ENCODE measurements at places on chromosomes 4 and X. TPM values are rescaled to one million over a fixed set of nuclear protein-coding genes. Genes with fewer than 3 reads are reported as not detected.

The SUPT20HL1 gene
- 0.04 TPM for total RNA-seq

The SMIM10L2A gene
- 17.2 TPM for total RNA-seq

The CENPU gene
- 8.7 TPM for total RNA-seq

The WDR17 gene
- total RNA-seq, result 0.95 TPM

The PCSK1N gene
- 8.5 TPM for total RNA-seq

The JCHAIN gene
- not detected for total RNA-seq

The AADAT gene
- 10.2 TPM for total RNA-seq

The KIT gene
- 1.4 TPM for total RNA-seq

- no peaks in the 10 kb centered on the region for H3K27me3 ChIP-seq
- H3K27ac ChIP-seq, result no peak overlapping the region
- H3K4me3 ChIP-seq, result no peak overlapping the region
- no peaks in the 10 kb centered on the region for H3K36me3 ChIP-seq
- DNase-seq, result no peak
Observed at GRCh38 chr4:53559021-53559620, 32.2 kb downstream of the LNX1 start.

- peaks cover 16% of the 10 kb centered on the region for H3K4me1 ChIP-seq
- no peak overlapping the region for H3K27ac ChIP-seq
- no peak overlapping the region for H3K4me3 ChIP-seq
- H3K36me3 ChIP-seq, result no peaks in the 10 kb centered on the region
- DNase-seq, result no peak
Observed at GRCh38 chr4:24131954-24132673, 242.3 kb upstream of the PPARGC1A start.

GRCh38 chrX:11793734-11794133 is 35.7 kb downstream of the MSL3 start:
- no peaks in the 10 kb centered on the region for H3K4me1 ChIP-seq
- no peaks in the 10 kb centered on the region for H3K27me3 ChIP-seq
- no peak overlapping the region for H3K27ac ChIP-seq
- H3K36me3 ChIP-seq, result no peaks in the 10 kb centered on the region
- DNase-seq, result no peak

DNA sequence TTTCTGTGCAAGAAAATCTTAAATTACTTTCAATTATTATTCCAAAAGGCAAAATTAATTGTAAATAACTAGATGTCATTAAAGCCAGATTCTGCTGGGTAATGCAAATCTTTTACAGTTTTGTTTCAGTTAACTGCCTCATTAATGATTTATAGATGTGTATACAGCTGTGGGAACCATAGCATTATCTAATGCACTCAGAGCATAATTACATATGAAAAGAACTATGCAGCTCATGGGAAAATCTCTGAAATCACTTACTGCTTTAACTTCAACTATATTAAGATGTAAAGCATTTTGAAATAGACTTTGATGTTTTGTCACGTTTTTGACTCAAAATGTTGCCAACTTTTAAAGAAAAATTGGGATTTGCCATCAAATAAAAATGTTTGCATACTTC is 630.3 kb upstream of the KLHL4 start:
- DNase-seq, result no peak
- H3K4me3 ChIP-seq, result no peak overlapping the region
- no peaks in the 10 kb centered on the region for H3K36me3 ChIP-seq

- H3K27ac ChIP-seq, result no peak overlapping the region
- no peaks in the 10 kb centered on the region for H3K4me1 ChIP-seq
- H3K4me3 ChIP-seq, result no peak overlapping the region
- DNase-seq, result no peak
- no peaks in the 10 kb centered on the region for H3K36me3 ChIP-seq
Observed at GRCh38 chr4:14478504-14478903, 523.8 kb upstream of the CPEB2 start.

- no peak overlapping the region for H3K4me3 ChIP-seq
- no peak for DNase-seq
- H3K36me3 ChIP-seq, result no peaks in the 10 kb centered on the region
- no peaks in the 10 kb centered on the region for H3K27me3 ChIP-seq
Observed at GRCh38 chrX:39875834-39876628, 221.7 kb downstream of the BCOR start.

DNA sequence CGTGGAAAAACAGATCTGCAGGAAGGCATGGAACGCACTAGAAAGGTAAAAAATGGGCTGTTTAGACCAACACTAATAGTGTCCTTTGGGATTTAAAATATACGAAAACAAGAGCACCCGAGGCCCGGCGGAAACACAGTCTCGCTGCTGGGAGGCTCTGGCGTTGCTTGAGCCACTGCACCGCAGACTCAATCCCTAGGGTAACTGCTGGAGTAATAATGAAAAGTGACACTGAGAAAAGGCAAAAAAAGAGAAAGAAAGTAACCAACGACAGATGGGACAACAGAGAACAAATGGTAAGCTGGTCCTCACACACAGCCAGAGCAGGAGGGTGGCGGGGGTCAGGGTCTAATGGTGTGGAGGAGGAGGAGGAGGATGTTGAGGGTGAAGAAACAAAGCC is 15.4 kb downstream of the IRAK1 start:
- H3K36me3 ChIP-seq, result no peaks in the 10 kb centered on the region
- no peak overlapping the region for H3K27ac ChIP-seq
- DNase-seq, result no peak
- H3K4me1 ChIP-seq, result no peaks in the 10 kb centered on the region

GRCh38 chr4:39961311-39961877 is 16.3 kb downstream of the PDS5A start:
- H3K27me3 ChIP-seq, result no peaks in the 10 kb centered on the region
- H3K4me3 ChIP-seq, result no peak overlapping the region
- no peak for DNase-seq
- H3K4me1 ChIP-seq, result no peaks in the 10 kb centered on the region

All from cardiac muscle cell (in vitro differentiated cells and primary cell).